NCI-H1105 treated with DMSO at 0.1 percent for 48 hours (cell line): ENCODE measurements at places on chromosomes 4 and X.
A peak's percentile ranks its signal among the peaks of the same experiment; 100 is the strongest.

DNA sequence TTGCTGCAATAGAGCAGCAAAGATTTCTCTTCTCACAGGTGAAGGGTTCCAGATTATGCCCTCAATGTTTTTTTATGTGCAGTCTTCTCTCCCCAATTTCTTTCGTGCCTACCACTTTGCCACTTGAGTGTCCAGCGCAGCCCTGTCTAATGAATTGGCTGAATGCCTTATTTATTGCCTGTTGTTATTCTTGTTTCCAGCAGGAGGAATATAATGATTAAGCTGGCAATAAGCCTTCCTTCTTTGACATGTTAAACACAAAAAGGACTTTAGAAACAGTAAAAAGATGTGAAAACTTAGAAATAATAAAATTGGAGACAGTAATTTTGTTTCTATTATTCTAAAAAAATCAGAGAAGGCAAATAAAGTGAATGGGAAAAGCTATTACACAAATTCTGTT lies 34.6 kb upstream of the FRAS1 start:
- peak; percentile 72 for DNase-seq

DNA sequence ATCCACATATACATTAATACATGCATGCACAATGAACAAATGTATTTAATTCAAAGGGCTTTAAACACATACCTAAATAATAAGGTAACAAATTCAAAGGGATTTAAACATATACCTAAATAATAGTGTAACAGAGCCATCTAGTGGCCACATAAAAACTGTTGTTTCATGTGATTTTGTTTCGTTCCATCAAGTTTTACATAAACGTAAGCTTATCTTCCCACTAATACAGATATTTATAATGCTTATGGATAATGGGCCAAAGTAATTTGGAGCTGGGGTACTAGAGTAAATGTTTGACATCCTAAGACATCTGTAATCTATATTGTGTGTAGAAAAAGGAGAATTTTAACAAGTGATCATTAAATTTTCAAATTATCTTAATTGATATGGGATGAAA lies 82.3 kb downstream of the PRSS12 start:
- DNase-seq = peak; percentile 24

GRCh38 chr4:87851332-87851731 lies 18.6 kb downstream of the MEPE start:
- no peak for DNase-seq

GRCh38 chr4:69749771-69750170 lies 10.6 kb downstream of the SULT1B1 start:
- no peak for DNase-seq

DNA sequence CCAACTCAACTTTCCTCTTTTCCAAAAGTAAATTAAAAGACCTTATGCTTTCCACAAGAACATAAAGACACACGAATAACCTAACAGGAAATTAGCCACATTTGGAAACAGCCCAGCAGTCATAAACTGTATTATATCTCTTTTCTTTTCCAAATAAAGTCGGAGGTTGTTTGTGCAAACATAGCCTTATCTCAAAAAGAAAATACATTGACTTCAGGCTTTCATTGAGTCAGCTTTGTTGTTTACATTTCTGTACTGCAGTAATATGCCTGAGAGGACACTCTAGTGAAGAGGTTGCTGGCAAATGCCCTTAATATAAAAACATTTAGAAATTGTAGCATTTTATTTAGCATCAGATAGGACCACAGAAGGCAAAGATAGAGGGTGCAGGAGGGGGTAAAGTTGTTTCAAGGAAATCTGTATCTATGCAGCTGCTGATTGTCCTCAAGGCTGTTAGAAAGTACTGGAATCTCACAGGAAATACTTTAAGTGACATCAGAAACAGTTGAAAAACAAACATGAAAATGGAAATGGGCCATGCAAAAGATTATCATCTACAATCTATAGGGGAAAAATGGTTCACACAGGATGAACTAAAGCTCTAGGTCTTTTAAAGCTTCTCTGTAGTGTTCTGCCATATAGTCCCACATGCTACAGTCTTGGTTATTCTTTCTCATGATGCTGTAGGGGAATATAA lies 14.5 kb downstream of the LNX1 start:
- DNase-seq = peak; percentile 37
